NCI-H82 (cell line): ENCODE measurements at places on chromosomes 12 and 14.

GRCh38 chr14:54220071-54220703 is 176.6 kb upstream of the CDKN3 start:
- no peak for DNase-seq

- no peak for DNase-seq
These were observed 14.3 kb downstream of the ARF6 start for GRCh38 chr14:49907186-49907585.

DNA sequence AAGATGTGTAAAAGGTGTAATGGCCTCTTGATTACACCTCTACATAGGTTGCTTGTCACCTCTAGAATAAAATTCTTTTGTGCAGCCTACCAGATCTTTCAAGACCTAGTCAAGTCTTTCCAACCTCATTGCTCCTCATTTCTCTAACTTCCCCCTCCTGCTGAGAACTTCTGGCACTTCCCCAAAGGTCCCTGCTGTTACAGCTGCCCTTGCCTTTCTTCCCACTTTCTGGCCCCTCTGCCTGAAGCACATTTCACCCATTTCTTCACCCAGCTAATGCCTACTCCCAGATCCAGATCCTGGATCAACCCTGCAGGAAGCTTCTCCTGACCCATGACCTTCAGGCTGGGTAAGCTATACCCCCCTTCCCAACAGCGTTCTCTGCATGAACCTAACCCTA is 1.5 kb downstream of the TSHR start:
- DNase-seq = no peak

DNA sequence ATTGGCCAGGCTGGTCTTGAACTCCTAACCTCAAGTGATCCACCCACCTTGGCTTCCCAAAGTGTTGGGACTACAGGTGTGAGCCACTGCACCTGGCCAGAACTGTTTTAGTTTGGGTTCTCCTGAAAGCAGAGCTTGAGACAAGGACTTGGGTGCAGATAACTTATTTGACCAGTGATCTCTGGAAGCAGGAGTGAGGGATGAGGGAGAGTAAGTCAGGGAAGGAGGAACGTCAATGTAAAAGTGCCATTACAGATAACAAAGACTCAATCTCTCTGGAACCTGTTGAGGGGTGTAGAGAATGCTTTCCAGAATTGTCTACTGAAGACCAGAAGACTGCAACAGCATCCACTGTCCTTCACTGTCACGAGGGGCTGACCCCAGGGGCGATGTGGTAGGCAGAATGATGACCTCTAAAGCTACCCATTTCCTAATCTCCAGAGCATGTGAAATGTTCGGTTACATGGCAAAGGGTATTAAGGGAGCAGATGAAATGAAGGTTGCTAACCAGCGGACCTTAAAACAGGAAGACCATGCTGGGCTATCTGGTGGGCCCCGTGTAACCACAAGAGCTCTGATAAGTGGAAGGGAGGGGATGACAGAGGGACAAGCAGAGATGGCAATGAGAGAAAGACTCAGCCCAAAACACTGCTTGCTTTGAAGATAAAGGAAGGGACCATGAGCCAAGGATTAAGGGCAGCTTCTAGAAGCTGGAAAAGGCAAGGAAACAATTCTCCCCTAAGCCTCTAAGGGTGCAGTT is 207.8 kb downstream of the RBM19 start:
- DNase-seq = no peak

- DNase-seq = no peak
These were observed 1115.6 kb downstream of the BCL11B start for GRCh38 chr14:98156411-98156810.

GRCh38 chr12:47419497-47419896 is 286.3 kb downstream of the RPAP3 start:
- no peak for DNase-seq

DNA sequence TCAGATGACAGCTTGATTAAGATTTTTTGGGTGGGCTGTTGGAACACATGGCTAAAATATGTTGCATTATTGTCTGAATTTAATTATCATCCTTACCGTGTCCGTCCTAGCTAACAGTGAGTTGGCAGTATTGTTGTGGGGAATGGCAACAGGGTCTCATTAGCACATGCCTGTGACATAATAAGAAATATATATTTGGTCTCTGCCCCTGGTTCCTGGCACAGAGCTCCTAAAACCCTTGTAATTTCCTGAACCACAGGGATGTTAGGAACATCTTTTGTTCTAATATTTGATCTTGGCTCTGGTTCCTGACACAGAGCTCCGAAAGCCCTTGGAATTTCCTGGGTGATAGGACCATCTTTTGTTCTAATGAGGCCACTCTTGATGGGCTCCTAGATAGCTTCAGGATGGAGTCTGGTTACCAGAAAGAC is 76.0 kb downstream of the SYNE2 start:
- DNase-seq = no peak

GRCh38 chr14:51978681-51979085 is 10.7 kb upstream of the RTRAF start:
- no peak for DNase-seq

DNA sequence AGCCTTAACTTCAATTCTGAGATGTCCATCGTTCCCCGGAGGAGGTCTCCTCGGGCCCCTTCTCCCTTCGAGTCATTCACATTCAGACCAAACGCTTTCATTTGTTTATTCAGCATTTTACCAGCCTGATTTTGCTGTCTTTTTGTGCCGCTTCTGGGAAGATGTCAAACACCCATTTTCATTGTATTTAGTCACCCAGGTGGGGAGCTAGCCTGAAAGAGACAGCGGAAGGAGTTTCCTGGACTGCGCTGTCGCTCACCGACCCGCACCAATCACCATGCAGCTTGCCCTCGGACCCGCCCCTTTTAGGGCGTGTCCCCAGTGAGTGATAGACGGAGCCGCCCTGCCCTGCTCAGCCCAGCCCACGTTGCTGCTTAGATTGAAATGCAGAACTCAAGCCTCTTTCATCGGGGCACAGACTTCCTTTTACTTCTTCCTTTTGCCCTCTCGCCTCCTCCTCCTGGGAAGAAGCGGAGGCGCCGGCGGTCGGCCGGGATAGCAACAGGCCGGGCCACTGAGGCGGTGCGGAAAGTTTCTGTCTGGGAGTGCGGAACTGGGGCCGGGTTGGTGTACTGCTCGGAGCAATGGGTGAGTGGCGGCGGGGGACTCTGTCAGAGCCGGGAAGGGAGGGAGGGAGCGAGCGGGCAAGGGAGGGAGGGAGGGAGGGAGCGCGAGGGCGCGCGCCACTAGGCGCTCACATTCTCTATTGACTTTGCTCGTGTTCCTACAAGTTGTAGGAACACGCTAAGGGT is at the start of gene PAX9:
PAX9 (plus strand) TSS at position 355 of the 752 bp plus-strand sequence; CDS start at position 585, 230 bp downstream.
- peak; percentile 85 for DNase-seq

DNA sequence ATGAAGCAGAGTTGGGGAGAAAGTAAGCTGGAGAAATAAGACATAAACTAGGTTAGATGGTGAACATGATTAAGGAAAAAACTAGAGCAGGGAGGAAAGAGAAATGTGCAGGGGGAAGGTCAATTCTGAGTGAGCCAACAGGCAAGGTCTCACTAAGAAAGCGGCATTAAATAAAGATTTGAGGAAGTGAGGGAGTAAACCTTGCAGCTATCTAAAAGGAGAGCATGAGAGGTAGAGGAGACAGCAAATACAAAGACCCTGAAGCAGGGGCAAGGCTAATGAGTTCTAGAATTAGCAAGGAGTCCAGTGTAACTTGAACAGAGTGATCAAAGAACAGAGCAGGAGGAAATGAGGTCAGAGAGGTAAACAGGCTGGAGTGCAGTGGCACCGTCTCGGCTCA is 4.4 kb upstream of the SOCS2 start:
- no peak for DNase-seq

DNA sequence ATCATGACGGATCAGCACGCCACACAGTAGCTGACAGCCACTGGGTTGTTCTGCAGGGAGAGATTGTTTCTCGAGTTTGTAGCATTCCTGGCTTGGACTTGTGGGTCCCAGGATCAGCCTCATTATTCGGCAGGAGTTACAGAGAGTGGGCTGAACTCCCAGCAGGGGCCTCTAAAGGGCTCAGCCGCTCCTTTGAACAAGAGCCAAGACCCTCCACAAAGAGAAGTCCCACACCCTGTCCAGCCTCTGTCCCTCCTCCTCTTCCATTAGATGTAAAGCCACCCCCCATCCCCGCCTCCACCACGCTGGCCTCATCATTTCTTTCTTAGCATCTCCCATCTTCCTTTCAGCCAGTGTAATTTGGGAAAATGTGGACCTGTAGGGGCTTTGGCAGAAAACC is 96.7 kb upstream of the HSPB8 start:
- DNase-seq = no peak

GRCh38 chr14:81062816-81063215 is 107.4 kb downstream of the TSHR start:
- DNase-seq = peak; percentile 63

- no peak for DNase-seq
These were observed 17.1 kb downstream of the OTUB2 start for GRCh38 chr14:94043111-94043755.

GRCh38 chr14:92582706-92583452 is 69.3 kb downstream of the RIN3 start:
- no peak for DNase-seq

DNA sequence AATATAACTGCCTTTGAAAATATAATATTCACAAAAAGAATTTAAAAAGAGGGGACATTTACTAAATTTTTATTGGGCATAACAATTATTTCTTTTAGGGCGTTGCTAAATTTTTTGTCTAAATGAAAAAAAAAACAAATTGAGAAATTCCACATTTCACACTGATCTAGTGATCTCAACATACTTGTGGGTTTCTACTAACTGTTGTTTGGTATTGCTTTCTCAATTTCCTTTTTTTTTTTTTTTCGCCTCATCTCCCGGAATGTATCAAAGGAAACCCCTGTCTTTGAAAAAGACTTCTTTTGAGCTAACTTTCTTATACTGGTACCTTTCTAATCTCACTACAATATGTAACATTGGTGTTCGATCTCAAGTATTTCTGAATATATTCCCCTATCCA is at the start of gene CLEC4D:
CLEC4D (plus strand) TSS at position 248 of the 400 bp plus-strand sequence. CDS start 230 bp downstream, outside the sequence.
- DNase-seq = no peak

GRCh38 chr12:68227356-68227755 is 1.7 kb upstream of the IL26 start:
- DNase-seq = peak; percentile 92

DNA sequence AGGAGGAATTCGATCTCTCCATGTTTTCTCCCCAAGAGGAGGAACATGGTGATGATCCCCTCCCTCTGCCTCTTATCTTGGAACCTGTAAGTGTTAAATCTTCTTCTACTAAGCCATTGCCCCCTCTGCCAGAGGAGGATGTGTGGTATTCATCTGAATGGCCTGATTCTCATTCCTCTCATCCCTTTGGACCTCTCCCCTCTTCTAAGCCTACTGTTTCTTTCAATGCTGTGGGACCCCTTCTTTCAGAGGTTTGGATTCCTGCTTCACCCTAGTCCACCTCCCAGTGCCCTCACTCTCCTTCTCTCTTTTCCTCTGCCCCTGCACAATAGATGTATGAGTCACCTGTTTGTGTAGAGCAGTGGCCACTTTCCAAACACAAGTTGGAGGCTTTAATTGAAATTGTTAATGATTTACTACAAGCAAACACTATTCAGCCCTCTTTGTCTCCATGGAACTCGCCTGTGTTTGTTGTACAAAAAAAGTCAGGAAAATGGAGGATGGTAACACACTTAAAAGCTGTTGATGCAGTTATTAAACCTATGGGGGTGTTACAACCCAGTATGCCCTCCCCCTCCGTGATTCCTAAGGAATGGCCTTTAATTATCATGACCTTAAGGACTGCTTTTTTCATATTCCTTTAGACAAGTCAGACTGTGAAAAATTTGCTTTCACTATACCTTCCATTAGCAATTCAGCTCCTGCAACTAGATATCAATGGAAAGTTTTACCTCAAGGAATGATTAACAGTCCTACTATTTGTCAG is 192.1 kb upstream of the ALG10B start:
- DNase-seq = no peak

GRCh38 chr12:66120477-66120876 is 10.1 kb downstream of the LLPH start:
- no peak for DNase-seq

- no peak for DNase-seq
These were observed 8.4 kb upstream of the GMFB start for GRCh38 chr14:54497224-54497623.

DNA sequence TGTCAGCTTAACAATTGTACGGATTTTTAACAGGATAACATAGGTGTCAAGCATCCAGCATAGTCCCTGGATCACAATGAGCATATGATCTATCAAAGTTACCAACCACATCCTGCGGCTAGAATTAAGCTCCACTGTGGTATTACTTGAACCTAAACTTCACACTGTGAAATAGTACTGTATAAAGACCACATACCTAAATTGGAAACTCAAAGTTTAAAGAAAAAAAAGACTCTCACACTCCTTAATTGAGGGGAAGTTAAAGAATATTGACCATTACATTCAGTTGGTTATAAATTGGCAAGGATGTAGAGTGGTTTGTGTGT is 133.0 kb upstream of the PZP start:
- no peak for DNase-seq

- peak; percentile 81 for DNase-seq
These were observed 19.5 kb upstream of the GAS2L3 start for GRCh38 chr12:100553936-100554335.

DNA sequence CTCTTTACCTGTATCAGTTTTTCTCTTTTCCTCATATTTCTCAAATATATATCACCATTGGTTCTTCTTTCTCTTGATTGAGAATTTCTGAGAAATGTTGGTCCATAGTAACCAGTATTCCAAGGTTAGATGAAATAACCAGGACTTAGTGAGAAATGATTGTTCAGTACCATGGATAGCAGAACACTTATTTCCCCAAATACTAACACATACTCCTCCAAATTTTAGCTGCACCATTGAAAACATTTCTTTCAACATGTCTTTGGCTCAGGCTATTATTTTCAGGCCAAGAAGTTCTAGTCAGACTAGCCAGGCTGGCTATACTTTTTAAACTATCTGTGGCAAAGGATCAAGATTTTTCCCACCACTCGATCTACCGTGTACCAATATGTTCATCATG is 113.3 kb downstream of the PTPRO start:
- DNase-seq = no peak

- DNase-seq = peak; percentile 85
These were observed 260.8 kb downstream of the RASSF9 start for GRCh38 chr12:85575120-85576096.

- DNase-seq = no peak
These were observed 51.8 kb upstream of the ESRRB start for GRCh38 chr14:76324133-76324532.

- no peak for DNase-seq
These were observed 350.9 kb downstream of the C12orf75 start for GRCh38 chr12:105681341-105681740.

GRCh38 chr12:111239235-111239634 is 129.7 kb downstream of the PHETA1 start:
- no peak for DNase-seq
